ENCODE measurements at places on chromosomes 7 and 10.

- DNase-seq, result no peak
Observed at GRCh38 chr7:68977385-68978055, 620.8 kb upstream of the AUTS2 start.

- no peak for DNase-seq
Observed at GRCh38 chr10:121444520-121445165, 153.6 kb downstream of the FGFR2 start.

- no peak for DNase-seq
Observed at GRCh38 chr10:89351412-89351779, 23.6 kb downstream of the IFIT3 start.

- no peak for DNase-seq
Observed at GRCh38 chr10:75600833-75601232, 169.4 kb downstream of the LRMDA start.

DNA sequence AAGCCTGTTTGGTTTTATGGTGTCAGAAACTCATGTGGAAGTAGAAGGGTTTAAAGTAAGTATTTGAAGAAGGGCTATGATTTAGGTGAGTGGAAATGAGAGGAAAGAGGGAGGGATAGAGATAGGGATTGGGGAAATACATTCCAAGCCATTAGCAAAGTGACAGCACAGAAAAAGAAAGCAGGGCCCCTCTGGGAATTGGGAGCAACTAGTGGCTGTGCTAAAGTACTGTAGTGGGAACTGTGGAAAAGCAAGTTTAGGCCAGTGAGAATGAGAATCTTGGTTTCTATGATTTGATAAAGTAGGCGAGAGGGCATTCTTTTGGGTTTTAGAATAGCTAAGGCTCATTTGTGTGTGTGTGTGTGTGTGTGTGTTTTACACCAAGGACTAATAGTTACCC lies 5.0 kb downstream of the PRKG1 start:
- DNase-seq, result no peak
